ENCODE measurements at places on chromosomes 13 and 19. TPM values are rescaled to one million over a fixed set of nuclear protein-coding genes. Genes with fewer than 3 reads are reported as not detected.

PTGER1 gene
- total RNA-seq = not detected

TIMM29 gene
- total RNA-seq = 16.3 TPM

BEST2 gene
- 0.99 TPM for total RNA-seq

GYS1 gene
- total RNA-seq = 42.4 TPM

FFAR1 gene
- total RNA-seq = not detected

SYCN gene
- total RNA-seq = not detected

ZNF729 gene
- total RNA-seq = 0.10 TPM

PSG2 gene
- total RNA-seq = not detected

ACP5 gene
- 8.6 TPM for total RNA-seq

NOTCH3 gene
- 69.0 TPM for total RNA-seq

ZNF534 gene
- total RNA-seq = 0.20 TPM

SLC46A3 gene
- total RNA-seq = 2.3 TPM

KLK10 gene
- total RNA-seq = 22.4 TPM

TSHZ3 gene
- total RNA-seq = 4.8 TPM

KLF1 gene
- total RNA-seq = 1.7 TPM

SIGLEC6 gene
- 1.6 TPM for total RNA-seq

OR7D2 gene
- not detected for total RNA-seq
